ENCODE measurements at places on chromosomes 13 and 19.

- DNase-seq: no peak
Measured at GRCh38 chr13:34462843-34463242, 479.2 kb upstream of the NBEA start.

DNA sequence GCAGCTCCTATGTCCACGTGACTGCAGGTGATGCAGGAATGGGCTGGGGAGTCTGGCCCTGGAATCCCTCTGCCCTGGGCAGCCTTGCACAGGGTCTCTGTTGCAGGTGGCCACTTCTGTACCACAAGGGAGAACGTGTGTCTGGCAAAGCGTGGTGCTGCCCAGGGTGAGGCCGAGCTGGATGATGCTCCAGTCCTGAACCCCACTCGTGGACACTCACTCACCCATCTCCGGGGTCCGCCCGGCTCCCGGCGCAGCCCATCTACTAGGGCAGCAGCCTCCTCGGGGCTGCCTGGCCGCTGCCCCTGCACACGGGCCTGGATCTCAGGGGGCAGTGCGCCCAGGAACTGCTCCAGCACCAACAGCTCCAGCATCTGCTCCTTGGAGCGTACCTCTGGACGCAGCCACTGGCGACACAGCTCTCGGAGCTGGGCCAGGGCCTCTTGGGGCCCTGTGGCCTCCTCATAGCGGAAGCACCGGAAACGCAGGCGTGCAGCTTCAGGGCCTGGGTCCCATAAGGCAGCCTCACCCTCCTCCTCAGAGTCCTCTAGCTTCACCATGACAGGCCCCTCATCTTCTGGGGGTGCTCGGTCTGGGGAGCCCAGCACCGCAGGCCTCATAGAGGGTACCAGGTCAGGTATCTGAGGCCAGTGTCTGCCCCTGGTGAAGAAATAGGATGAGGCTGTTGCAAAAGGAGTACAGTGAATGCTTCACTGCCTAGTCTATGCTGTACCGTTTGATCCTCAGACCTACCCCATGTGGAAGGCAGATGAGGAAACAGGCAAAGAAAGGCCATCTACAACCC lies 2.2 kb downstream of the MZF1 start:
- DNase-seq: no peak

GRCh38 chr13:27481766-27482165 lies 31.4 kb upstream of the MTIF3 start:
- no peak for DNase-seq

DNA sequence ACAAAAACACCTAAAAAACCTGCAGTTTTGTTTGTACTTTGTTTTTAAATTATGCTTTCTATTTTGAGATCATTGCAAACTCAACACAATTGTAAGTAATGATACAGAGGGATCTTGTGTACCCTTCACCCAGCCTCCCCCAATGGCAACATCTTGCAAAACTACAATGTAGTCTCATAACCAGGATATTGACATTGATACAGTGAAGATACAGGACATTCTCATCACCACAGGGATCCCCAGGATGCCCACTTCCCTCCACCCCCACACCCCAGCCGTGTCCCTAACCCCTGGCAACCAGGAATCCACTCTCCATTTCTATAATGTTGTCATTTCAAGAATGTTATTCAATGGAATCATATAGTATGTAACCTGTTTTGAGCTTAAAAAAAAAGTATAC lies 10.3 kb upstream of the C5AR2 start:
- DNase-seq: no peak

GRCh38 chr13:51237386-51237785 lies 15.2 kb downstream of the FAM124A start:
- DNase-seq: no peak

- no peak for DNase-seq
Measured at GRCh38 chr19:42519108-42519507, 9.2 kb downstream of the CEACAM1 start.

DNA sequence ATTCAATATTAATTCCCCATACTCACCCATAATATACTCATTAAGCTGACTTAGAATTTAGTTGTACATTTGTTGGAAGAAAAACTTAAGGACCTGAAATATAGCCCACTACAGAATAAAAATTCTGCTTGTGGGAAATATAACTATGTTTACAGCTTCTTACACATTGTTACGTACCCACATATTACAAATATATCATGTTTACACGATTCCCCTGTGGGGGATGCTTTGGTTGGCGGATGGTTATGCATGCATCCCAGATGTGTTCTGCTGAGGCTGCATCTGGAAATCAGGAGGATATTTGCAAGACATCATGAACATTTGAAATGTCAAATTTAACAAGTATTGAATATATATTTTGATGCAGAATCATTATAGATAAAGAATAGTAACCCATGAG lies 79.5 kb upstream of the KL start:
- DNase-seq: no peak

DNA sequence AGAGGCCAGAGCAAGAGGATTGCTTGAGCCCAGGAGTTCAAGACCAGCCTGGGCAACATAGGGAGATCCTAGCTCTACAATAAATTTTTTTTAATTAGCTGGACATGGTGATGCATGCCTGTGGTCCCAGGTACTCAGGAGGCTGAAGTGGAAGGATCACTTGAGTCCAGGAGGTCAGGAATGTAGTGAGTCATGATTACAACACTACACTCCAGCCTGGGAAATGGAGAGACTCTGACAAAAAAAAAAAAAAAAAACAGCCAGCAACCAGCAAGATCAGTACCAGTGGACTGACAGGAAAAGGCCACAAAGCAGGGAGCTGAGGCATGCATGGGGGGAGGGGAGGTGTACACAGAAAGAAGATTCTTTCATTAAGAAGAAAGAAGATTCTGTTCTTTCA lies 52.7 kb upstream of the RFXAP start:
- DNase-seq: no peak

DNA sequence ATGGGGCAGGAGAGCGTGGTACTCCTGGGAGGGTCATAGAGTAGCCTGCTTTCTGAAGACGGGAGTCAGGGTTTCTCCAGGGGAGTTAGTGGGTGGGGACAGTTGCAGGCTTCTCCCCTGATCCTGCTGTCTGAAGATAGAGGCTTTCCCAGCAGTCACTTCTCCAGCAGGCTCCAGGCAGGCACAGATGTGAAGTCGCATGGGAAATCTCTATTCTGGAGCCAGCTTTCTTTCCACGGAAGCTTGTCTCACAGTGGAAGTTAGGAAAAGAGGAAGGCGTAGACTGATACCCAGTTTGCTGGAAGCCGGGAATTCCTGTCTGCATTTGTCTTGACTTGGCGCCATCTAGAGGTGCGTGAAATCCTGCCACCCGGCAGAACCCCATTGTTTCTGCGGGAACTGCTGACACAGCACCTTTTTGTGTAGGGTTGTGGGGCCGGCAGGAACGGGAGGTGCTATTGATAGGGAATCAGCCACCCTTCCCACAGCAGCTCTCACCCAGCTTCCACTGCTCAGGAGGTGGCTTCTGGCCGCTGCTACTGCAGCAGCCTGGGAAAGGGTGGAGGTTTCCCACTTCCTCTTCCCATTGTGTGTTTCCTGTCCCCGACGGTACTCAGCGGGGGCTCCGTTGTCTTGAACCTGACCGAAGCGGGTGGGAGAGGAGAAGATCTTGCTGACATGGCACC lies 28.5 kb upstream of the NPAS1 start:
- DNase-seq: peak; percentile 37

GRCh38 chr13:80454245-80454644 lies 113.3 kb upstream of the SPRY2 start:
- no peak for DNase-seq

DNA sequence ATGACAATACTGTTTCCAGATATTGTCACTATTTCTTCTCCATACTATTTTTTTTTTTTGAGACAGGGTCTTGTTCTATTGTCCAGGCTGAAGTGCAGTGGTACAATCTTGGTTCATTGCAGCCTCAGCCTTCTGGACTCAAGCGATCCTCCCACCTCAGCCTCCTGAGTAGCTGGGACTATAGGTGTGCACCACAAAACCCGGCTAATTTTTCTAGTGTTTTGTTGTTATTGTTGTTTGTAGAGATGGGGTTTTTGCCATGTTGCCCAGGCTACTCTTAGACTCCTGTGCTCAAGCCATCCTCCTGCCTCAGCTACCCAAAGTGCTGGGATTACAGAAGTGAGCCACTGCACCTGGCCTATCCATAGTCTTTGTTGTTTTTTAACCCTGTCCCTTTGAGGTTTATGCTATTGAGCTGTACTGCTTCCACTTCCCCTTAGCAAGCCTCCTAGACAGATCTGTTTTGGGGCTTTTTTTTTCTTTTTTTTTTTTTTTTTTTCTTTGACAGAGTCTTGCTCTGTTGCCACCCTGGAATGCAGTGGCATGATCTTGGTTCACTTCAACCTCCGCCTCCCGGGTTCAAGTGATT lies 27.6 kb upstream of the MAP3K10 start:
- DNase-seq: peak; percentile 12

DNA sequence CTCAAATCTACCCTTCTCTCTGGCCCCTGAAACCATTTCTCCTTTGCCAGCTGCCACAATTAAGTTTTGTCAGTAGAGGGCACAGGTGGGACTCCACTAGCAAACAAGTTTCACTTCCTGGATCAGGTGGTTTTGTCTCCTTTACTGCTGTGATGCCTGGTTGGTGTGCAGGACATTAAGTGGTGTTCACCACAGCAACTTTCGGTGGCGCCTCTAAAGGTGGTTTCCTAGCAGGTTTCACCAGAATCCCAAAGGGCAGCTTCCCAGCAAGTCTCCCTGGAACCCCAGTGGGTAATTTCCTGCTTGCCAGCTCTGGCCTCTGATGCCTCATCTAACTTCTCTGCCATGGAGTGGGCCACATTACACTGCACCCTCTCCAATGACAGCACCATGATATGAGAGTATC lies 16.6 kb downstream of the MED4 start:
- DNase-seq: no peak

GRCh38 chr13:48138270-48138669 lies 43.4 kb upstream of the MED4 start:
- DNase-seq: no peak

- DNase-seq: no peak
Measured at GRCh38 chr19:2089727-2090053, 6.4 kb downstream of the MOB3A start.

DNA sequence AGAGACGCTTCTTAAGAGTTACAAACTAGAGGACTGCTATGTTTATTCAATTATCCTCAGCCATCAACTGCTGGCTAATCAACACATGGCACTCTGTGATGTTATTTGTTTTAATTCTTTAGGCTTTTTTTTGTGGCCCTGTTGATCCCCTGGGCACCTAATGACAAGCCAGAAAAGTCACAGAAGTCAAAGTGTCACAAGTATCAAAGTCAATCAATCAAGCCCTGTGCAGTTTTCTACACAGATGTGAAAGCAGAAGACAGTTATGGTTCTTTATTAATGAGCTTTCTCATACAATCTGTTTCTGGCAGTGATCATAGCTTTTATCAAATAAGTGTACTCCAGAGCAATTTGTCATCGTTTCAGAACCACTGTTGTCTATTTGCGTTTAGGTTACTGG lies 34.3 kb downstream of the MYO16 start:
- no peak for DNase-seq

DNA sequence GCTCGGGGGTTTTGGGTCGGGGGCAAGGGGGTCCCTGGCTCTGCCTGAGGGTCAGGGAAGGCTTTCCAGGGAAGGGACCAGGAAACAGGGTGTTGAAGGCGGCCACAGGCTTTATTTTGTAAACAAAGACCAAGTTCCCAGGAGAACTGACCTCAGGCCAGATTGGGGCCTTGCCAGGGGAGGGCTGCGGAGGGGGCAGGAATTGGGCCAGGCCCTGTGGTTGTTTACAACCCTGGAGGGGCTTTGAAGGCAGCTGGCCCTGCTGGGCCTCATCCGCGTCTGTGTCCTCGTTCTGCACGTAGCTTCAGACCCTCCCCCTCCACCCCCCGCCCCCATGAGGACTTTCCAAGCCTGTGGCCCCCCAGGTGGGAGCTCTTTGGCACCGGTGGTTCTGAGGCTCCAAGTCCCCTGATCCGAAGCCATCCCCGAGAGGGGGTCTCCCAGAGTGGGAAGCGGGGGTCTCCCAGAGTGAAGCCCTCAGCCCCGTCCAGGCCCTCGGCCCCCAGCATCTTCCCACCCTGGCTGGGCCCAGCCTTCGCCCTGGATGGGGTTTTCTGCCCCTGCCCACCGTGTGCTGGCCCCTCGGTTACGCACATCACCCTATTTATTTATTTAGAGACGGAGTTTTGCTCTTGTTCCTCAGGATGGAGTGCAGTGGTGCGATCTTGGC lies 13.5 kb upstream of the BSG start:
- DNase-seq: no peak

DNA sequence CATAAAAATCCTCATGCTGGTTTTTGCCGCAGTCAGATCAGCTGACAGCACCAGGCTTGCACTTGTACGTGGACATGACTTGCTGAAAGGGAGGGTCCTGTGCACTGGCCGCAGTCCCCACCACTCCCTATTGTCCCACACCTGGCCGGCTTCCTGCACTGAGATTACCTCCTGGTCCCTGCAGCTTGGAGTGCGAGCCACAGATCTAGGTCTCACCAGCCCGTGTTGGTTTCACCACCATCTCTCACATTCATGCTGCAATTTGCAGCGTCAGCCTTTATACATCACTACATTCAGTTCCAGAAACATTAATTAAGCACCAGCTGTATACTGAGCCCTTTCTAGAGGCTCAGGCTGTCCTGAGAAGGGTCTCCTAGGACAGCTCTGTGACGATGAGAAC lies 15.0 kb upstream of the CD22 start:
- no peak for DNase-seq

GRCh38 chr19:13926715-13927114 lies 11.5 kb downstream of the PODNL1 start:
- no peak for DNase-seq

- no peak for DNase-seq
Measured at GRCh38 chr13:36038785-36039555, 92.2 kb downstream of the DCLK1 start.

DNA sequence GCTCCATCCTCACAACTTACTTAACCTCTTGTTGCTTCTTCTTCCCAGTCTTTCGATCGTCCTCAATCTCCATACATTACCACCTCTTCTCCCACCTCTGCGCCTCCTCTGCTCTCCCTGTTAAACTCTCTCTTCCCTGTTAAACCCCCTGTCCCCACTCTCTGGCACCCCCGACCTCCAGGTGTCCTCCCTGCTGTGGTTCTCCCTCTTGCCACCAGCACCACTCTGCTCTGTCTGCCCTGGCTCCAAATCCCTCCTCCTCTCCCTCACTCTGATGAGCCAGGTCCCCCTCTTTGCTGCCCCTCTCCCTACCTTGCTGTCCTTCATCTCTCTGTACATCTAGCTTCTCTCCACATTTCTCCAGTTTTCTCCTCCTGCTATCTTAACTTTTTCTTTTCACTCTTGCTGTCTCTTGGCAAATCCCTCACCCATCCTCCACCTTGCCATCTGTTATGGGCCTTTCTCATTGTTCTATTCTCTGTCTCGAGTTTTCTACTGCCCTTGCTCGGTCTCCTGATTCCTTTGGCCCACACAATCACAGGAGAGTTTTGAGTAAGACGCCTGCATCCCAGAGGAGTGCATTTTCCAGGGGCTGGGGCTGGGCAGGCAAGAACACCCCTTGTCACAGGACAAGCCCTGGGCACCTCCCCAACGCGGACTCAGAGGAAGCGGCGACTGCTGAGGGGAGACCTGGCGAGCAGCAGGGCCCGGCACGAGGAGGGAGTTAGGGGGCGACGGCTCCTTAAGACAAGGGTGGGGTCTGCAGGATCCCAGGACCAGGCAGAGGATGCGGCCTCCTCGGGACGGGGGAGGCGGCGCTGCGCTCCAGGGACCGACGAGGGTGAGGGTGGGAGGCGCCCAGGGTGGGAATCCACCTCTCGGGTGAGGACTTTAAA lies 21.4 kb upstream of the ERVV-1 start:
- DNase-seq: no peak
